ENCODE measurements at places on chromosomes 6 and 20. TPM values are rescaled to one million over a fixed set of nuclear protein-coding genes. Genes with fewer than 3 reads are reported as not detected.

- no peaks in the 10 kb centered on the region for H3K36me3 ChIP-seq
- H3K4me1 ChIP-seq = no peaks in the 10 kb centered on the region
- H3K27ac ChIP-seq = no peak overlapping the region
- H3K4me3 ChIP-seq = no peak overlapping the region
These were observed 99.9 kb upstream of the MAP3K4 start for GRCh38 chr6:160891690-160892089.

- no peak overlapping the region for H3K4me3 ChIP-seq
- no peak for DNase-seq
- no peak overlapping the region for H3K27ac ChIP-seq
- H3K36me3 ChIP-seq = no peaks in the 10 kb centered on the region
- no peaks in the 10 kb centered on the region for H3K27me3 ChIP-seq
- peaks cover 2% of the 10 kb centered on the region for H3K4me1 ChIP-seq
These were observed 10.2 kb upstream of the RIN2 start for GRCh38 chr20:19747903-19748302.

DNA sequence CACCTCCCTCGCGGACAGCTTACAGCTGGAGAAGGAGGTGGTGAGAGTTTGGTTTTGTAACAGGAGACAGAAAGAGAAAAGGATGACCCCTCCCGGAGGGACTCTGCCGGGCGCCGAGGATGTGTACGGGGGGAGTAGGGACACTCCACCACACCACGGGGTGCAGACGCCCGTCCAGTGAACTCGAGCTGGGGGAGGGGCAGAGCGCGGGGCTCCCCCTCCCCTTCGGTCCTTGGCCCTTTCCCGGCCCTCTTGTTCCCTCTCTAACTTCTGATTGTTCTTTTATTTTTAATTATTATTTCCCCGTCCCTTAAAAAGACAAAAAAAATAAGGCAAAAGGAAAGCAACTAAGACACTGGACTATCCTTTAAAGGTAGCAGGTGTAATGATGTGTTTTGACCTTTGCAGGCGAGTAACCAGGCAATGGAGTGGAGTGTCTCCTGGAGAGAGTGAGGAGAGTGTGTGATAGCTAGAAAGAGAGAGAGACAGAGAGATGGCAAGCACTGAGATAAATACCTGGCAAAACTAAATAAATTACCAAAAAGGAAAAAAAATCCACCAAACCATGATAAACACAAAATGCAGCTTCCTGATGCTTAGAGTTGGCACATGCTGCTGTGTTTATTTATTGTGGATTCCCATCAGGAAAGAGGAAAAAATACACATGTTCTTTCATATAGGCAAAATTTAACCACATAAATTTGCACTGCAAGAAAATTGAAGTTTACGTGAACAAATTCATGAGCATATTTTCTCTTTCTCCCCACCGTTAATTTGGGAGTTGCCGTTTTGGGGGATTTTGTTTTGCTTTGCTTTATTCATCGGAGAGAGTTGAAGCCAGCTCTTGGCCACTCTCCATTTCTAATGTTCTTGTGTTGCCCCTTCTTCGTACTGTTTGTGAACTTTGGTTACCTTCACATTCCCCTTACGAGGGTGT, 1.9 kb downstream of the POU3F2 start:
- H3K27me3 ChIP-seq = peaks cover 80% of the 10 kb centered on the region
- peaks cover 29% of the 10 kb centered on the region for H3K4me1 ChIP-seq
- H3K4me3 ChIP-seq = peak overlapping the region; percentile 57
- no peak for DNase-seq

DNA sequence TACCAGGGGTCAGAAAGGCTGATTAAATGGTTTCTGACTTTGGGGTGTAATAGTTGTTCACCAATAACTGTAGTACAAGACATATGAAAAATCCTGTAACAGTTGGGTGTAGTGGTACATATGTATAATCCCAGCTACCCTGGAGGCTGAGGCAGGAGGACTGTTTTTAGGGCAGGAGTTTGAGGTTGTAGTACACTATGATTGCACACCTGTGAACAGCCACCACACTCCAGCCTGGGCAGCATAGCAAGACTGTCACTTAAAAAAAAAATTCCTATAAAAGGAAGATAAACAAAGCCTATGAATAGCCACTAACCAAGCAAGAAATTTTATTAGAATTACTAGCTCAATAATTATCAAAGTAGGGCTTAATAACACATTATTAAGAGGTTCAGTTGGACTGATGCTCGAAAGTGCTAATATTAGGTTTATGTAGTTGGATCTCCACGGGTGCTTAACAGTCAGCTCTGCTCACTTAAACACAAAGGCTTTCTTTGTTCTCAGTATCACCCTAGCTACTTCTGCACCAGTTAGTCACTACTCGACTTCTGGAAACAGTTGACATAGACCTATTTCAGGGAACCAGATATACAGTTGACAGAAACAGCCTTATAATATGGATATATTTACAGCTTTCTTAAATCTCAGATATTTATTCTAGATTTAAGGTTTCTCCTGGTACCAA, 113.0 kb downstream of the MTFR2 start:
- no peaks in the 10 kb centered on the region for H3K4me1 ChIP-seq
- H3K27me3 ChIP-seq = no peaks in the 10 kb centered on the region
- no peak overlapping the region for H3K4me3 ChIP-seq
- H3K27ac ChIP-seq = no peak overlapping the region

- H3K36me3 ChIP-seq = no peaks in the 10 kb centered on the region
- peaks cover 40% of the 10 kb centered on the region for H3K4me1 ChIP-seq
- no peaks in the 10 kb centered on the region for H3K27me3 ChIP-seq
- H3K27ac ChIP-seq = peak overlapping the region; percentile 38
These were observed 54.5 kb downstream of the IPCEF1 start for GRCh38 chr6:154301839-154302752.

DNA sequence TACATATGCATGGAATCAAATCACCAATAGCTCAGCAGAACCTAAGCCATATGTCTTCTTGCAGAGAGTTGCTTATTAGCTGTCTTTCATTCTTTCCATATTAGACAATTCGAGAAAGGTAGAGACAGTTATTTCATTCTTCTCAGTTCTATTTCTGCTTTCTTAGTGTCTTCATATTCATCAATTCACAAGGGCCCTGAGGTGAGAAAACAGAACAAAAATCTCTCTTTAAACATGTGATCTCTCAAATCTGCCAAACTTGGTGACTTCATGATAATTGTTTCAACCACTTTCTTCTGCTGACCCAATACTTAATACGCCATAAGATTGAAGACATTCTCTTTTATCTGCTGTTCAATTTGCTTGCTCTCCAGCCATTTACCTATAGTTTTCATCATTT, 229.7 kb upstream of the MARCKS start:
- no peak overlapping the region for H3K4me3 ChIP-seq
- no peak for DNase-seq

GRCh38 chr6:168165891-168166290, 86.9 kb upstream of the FRMD1 start:
- no peak overlapping the region for H3K27ac ChIP-seq
- DNase-seq = peak; percentile 70
- H3K4me1 ChIP-seq = peaks cover 20% of the 10 kb centered on the region
- H3K27me3 ChIP-seq = no peaks in the 10 kb centered on the region
- peaks cover 2% of the 10 kb centered on the region for H3K36me3 ChIP-seq

DNA sequence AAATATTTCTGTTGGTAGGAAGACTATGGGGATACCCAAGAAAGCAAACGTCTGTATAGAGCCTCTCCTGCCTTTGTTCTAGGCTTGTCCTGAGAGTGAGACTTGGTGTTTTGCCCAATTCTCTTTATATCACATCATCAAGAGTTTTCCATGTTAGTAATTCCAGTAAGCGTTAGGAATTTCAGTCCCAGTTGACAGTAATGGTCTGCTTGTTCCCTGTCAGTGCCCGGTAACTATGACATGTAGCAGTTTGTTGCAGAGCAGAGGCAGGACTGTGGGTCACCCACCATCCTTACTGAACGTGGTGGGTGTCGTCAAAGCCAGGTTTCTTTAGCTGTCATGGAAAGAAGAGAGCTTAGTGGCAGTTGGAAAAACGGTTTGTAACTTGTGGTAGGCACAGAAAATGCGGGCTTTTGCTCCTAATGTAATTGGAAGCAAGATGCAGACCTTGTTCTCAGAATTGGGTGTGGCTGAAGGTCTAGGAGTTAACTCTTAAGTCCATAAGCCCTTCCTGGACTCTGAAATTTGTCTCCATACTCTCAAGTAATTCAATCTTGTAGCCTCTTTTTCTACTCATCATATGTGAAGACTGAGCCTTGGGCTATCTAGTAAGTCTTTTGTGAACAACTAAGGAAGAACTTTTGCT, 188.8 kb downstream of the TMEM242 start:
- peaks cover 17% of the 10 kb centered on the region for H3K4me1 ChIP-seq
- H3K27me3 ChIP-seq = no peaks in the 10 kb centered on the region
- H3K36me3 ChIP-seq = peaks cover 17% of the 10 kb centered on the region

- no peak overlapping the region for H3K27ac ChIP-seq
- no peaks in the 10 kb centered on the region for H3K4me1 ChIP-seq
- H3K4me3 ChIP-seq = no peak overlapping the region
- H3K36me3 ChIP-seq = no peaks in the 10 kb centered on the region
- H3K27me3 ChIP-seq = peaks cover 7% of the 10 kb centered on the region
These were observed 9.6 kb upstream of the CHRNA4 start for GRCh38 chr20:63370618-63371187.

- H3K4me3 ChIP-seq = no peak overlapping the region
- no peaks in the 10 kb centered on the region for H3K27me3 ChIP-seq
- H3K4me1 ChIP-seq = peaks cover 10% of the 10 kb centered on the region
- DNase-seq = no peak
- no peaks in the 10 kb centered on the region for H3K36me3 ChIP-seq
These were observed 508.1 kb upstream of the FLRT3 start for GRCh38 chr20:14845199-14846160.

- H3K27ac ChIP-seq = no peak overlapping the region
- no peak for DNase-seq
- no peaks in the 10 kb centered on the region for H3K36me3 ChIP-seq
- no peak overlapping the region for H3K4me3 ChIP-seq
- H3K27me3 ChIP-seq = no peaks in the 10 kb centered on the region
These were observed 45.9 kb upstream of the TAB2 start for GRCh38 chr6:149271348-149272340.

DNA sequence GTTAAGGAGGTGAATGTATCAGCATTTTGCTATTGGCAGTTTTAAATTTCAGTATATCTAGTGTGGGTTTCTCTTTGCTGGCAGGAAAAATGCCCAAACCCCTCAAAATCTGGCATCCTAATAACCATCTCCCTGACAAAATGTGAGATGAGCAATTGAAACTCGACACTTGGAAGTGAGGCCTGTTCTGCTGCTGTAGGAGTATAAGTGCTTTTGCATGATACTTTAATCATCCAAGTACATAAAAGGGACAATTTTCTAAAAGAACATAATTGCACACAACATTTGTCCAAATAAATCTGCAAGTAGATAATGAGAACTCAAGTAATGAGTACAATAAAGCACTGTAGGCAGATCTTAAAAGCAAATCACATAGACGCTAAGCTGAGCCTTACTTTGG, 36.5 kb downstream of the LAMP5 start:
- H3K4me3 ChIP-seq = no peak overlapping the region
- H3K27me3 ChIP-seq = peaks cover 47% of the 10 kb centered on the region
- H3K4me1 ChIP-seq = no peaks in the 10 kb centered on the region
- DNase-seq = no peak

DNA sequence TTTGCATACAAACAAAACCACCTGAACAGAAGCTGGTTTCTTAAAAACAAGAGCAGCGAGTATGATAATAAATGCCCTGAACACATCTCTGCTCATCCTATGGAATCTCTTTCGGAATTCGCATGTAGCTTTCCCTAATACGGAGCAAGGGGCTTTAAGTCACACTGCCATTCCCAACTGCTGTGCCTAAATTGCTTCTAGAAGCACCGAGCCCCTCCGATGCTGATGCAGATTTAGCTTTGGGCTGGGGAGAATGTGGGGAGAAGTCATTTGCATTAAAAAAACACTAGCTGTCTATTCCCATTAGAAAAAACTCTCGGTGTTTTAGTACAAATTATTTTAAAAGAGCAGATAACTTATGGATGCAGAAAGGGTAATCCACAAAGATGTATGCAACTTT, 76.9 kb downstream of the CD83 start:
- H3K4me3 ChIP-seq = no peak overlapping the region
- H3K27me3 ChIP-seq = peaks cover 61% of the 10 kb centered on the region
- peaks cover 9% of the 10 kb centered on the region for H3K4me1 ChIP-seq
- H3K27ac ChIP-seq = no peak overlapping the region

GRCh38 chr6:74969591-74970267, 236.1 kb downstream of the COL12A1 start:
- H3K4me1 ChIP-seq = peaks cover 56% of the 10 kb centered on the region
- peaks cover 15% of the 10 kb centered on the region for H3K36me3 ChIP-seq
- no peak overlapping the region for H3K4me3 ChIP-seq
- no peaks in the 10 kb centered on the region for H3K27me3 ChIP-seq

DNA sequence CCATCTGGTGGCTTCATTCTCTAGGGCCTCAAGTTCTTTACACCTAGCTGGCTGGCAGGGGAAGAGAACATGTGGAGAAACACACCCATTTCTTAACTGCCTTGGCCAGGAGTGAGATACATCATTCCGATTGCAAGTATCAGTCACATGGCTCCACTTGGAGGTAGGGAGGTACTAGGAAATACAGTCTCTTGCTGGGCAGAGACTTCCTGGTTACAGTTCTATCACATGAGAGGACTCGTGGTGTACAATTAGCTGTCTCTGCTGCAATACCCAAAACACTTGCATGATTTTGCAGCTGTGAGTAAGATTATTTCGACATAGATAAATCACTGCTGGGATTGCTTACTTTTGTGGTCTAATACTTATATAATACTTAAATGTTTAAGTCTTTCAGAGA, 51.1 kb downstream of the GTF2H5 start:
- no peak for DNase-seq
- H3K4me3 ChIP-seq = no peak overlapping the region
- no peaks in the 10 kb centered on the region for H3K36me3 ChIP-seq
- no peaks in the 10 kb centered on the region for H3K27me3 ChIP-seq
- H3K4me1 ChIP-seq = no peaks in the 10 kb centered on the region

DNA sequence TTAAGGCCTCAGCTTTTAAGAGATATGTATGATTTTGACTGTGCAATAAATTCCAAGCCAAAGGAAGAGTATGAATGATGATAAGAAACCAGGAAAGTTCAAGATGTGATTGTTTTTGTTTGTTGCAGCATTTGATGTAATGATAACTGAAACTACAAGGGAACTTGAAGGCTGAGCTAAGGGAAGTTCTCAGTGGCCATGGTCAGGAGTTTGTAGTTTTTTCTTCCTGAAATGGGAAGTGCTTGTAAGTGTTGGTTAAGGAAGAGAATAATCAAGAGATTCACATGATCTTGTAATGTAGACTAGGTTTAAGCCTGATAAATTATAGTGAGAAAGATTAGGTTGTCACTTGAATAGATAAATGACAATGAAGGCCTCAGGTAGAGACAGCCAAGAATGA, 53.4 kb downstream of the PTCHD4 start:
- no peaks in the 10 kb centered on the region for H3K36me3 ChIP-seq
- no peak for DNase-seq
- no peak overlapping the region for H3K4me3 ChIP-seq

GRCh38 chr6:5762561-5762968, 244.2 kb downstream of the NRN1 start:
- H3K4me1 ChIP-seq = peaks cover 33% of the 10 kb centered on the region
- H3K4me3 ChIP-seq = no peak overlapping the region
- no peaks in the 10 kb centered on the region for H3K27me3 ChIP-seq
- DNase-seq = no peak
- peak overlapping the region; percentile 52 for H3K27ac ChIP-seq

- H3K27ac ChIP-seq = no peak overlapping the region
- no peak for DNase-seq
- H3K27me3 ChIP-seq = no peaks in the 10 kb centered on the region
- H3K4me1 ChIP-seq = no peaks in the 10 kb centered on the region
- no peaks in the 10 kb centered on the region for H3K36me3 ChIP-seq
- no peak overlapping the region for H3K4me3 ChIP-seq
These were observed 251.4 kb downstream of the SOD2 start for GRCh38 chr6:159441704-159441981.

Gene FOXF2
- 1.8 TPM for total RNA-seq

Gene SLC12A5
- 1.7 TPM for total RNA-seq

Gene SLC39A7
- 201 TPM for total RNA-seq

Gene OARD1
- 14.7 TPM for total RNA-seq

Gene STMND1
- total RNA-seq = not detected

Gene PROKR2
- total RNA-seq = not detected

Gene CCDC170
- total RNA-seq = 0.84 TPM

All from osteocyte (in vitro differentiated cells).